ENCODE measurements at places on chromosomes 5 and 9.

GRCh38 chr5:127963931-127964330 lies 119.6 kb upstream of the SLC12A2 start:
- no peak for DNase-seq

DNA sequence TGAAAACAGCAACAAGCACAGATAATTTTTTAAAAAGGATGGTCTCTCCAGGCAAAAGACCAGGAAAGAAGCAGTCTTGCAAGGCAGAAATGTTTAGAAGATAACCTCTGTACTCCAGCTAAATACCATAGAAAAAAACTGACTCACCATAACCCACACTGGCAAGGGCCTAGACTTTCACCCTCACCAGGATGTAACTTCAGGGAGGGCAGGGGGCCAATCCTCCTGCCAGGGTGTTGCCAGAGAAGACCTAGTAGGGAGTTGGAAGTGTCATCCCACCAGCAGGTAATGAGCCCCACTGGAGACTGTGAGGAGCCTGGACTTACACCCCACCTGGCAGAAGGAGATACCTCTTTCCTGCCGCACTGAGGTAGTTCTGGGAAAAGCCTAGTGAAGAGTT lies 97.6 kb downstream of the PRELID2 start:
- no peak for DNase-seq

- peak; percentile 92 for DNase-seq
Measured at GRCh38 chr9:37994639-37995347, 74.2 kb downstream of the SHB start.

- DNase-seq = no peak
Measured at GRCh38 chr5:124401476-124402143, 344.8 kb downstream of the ZNF608 start.

- DNase-seq = peak; percentile 17
Measured at GRCh38 chr5:130155345-130156011, 251.2 kb downstream of the CHSY3 start.

GRCh38 chr9:80881940-80882339 lies 807.4 kb downstream of the TLE1 start:
- peak; percentile 66 for DNase-seq

DNA sequence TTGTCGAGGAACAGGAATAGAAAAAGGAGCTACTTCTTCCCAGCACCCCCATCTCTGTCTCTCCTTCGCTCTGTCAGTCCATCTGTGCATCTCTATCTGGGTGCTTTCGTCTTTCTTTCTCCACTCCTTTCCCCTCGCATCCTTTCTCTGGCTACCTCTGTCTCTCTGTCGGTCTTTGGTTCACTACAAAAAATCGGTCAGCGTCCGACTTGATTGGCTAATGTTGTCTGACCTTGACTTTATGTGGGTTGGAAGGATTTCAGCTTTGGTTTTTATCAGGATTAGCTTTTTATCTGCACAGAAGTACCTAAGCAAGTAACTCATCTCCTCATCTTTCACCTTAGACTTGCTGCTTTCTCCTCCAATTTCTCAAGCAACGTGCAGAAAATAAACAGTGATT lies 575.2 kb upstream of the ZNF462 start:
- no peak for DNase-seq

GRCh38 chr9:94554439-94555331 lies at the start of gene PCAT7:
TSS of gene PCAT7 (plus strand) at chr9:94555083.
- peak; percentile 13 for DNase-seq

GRCh38 chr9:85408494-85408893 lies 333.3 kb downstream of the AGTPBP1 start:
- no peak for DNase-seq

DNA sequence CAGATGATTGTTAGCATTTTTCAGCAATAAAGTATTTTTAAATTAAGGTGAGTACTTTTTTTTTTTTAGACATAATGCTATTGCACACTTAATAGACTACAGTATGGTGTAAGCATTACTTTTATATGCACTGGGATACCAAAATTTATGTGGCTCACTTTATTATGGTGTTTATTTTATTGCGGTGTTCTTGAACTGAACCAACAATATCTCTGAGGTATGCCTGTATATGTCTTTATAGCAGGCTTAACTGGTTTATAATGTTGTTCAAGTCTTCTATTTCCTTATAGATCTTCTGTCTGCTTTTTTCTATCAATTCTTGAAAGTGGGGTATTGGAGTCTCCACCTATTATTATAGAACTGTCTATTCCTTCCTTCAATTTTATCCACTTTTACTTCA lies 18.0 kb downstream of the ZBTB43 start:
- no peak for DNase-seq

DNA sequence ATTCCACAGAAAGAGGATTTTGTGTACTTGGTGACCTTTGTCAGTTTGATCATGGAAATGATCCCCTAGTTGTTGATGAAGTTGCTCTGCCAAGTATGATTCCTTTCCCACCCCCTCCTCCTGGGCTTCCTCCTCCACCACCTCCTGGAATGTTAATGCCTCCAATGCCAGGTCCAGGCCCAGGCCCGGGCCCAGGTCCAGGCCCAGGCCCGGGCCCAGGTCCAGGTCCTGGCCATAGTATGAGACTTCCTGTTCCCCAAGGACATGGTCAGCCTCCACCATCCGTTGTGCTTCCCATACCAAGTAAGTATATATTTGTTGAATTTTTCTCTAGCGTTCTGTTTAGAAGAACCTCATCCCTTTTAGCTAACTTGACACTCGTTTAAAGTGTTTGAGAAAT lies 30.0 kb downstream of the RBM27 start:
- no peak for DNase-seq

GRCh38 chr5:67176936-67177335 lies 19.7 kb downstream of the CD180 start:
- peak; percentile 36 for DNase-seq

Data from eye (tissue), 1 donor.